ENCODE measurements at places on chromosomes 16 and 17.

DNA sequence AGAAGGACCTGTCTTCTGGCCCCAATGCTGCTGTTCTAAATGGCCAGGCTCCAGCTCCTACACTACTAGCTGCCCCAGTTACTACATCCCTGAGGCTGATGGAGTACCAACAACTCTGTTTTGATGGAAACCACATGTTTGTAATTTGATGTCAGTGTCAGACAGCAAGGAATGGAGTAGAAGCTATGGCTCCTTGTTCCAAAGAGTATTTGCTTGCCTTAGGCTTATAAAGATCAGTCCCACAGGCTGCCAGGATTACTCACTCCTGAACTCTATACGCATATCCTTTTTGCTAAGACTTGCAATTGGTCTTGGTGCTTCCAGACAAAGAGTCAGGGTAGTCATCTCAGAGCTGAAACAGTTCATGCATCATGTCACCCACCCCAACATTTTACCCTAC, 139.6 kb downstream of the HS3ST3A1 start:
- H3K27ac ChIP-seq, result no peak overlapping the region
- H3K4me3 ChIP-seq, result no peak overlapping the region
- H3K4me1 ChIP-seq, result no peaks in the 10 kb centered on the region
- no peaks in the 10 kb centered on the region for H3K27me3 ChIP-seq

DNA sequence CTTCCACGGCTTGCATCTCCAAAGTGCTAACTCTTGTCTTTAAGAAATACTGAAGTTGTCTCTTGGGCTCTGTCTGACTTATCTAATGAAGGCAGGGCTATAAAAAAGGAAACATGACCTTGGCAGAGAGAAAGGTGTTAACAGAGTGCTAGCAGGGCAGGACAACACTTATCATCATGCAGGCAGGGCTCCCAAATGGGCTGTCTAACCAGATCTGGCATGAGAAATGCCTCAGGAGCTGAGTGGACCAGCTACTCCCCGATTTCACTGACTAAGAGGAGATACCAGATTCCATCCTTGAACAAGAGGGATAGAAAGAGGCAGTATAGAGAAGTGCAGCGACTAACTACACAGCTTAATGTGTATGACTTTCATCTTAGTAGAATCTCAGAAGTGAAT, 32.6 kb downstream of the PMP22 start:
- H3K27ac ChIP-seq, result no peak overlapping the region
- no peaks in the 10 kb centered on the region for H3K27me3 ChIP-seq
- DNase-seq, result no peak
- no peak overlapping the region for H3K4me3 ChIP-seq
- H3K36me3 ChIP-seq, result peaks cover 9% of the 10 kb centered on the region

DNA sequence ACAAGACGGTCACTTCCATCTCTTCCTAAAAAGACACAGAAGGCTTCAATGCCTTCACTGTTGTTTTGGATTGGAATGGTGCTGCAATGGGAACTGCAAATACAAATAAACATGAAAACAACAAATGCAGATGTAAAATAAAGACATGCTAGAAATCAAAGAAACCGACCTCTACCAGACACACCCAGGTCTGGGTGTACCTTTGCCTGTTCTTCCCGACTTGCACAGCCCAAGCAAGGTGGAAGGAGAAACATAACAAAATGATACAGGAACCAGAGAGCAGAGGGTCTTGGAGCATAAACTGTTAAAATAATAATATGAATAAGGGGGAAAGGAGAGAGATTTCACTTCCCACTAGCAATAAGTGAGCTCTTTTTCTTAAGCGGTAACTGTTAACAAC, 17.3 kb downstream of the RFFL start:
- H3K27me3 ChIP-seq, result no peaks in the 10 kb centered on the region
- peaks cover 22% of the 10 kb centered on the region for H3K4me1 ChIP-seq
- DNase-seq, result no peak
- H3K4me3 ChIP-seq, result no peak overlapping the region
- H3K27ac ChIP-seq, result no peak overlapping the region

DNA sequence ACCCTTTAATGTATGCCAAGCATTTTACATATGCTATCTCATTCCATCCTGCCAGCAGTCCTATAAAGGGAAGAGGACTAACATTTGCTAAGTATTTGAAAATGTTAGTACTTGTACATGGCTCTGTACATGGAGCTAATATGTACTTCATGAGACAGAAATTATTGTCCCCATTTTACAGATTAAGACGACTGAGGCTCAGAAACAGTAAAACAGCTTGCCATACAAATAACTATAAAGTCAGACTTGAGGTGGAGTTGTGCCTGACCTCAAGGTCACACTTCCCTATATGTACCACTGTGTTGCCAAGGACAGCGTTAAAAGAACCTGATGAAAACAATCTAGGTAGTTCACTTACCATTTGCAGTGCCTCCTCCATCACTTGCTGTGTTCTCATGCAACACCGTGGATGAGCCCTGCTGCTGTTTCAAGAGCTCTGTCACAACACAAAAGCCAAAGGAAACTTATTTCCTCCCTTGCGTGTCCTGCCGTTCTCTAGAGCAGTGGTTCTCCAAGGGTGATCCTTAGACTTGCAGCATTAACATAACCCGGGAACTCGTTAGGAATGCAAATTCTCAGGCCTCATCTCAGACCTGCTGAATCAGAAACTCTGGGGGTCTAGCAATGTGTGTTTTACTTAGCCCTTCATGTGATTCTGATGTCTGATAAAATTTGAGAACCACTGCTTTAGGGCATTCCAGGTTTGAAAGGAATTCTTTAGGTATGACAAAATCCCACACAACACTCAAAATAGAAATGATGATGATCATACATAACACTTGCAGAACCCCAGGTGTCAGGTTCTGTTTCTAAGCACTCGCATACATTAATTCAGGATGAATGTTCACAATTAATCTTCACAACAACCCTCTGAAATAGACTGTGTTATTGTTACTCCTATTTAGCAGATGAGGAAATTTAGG, 51.2 kb upstream of the MTMR4 start:
- H3K4me3 ChIP-seq, result no peak overlapping the region
- no peak overlapping the region for H3K27ac ChIP-seq
- peak; percentile 25 for DNase-seq
- H3K27me3 ChIP-seq, result no peaks in the 10 kb centered on the region
- H3K36me3 ChIP-seq, result no peaks in the 10 kb centered on the region

DNA sequence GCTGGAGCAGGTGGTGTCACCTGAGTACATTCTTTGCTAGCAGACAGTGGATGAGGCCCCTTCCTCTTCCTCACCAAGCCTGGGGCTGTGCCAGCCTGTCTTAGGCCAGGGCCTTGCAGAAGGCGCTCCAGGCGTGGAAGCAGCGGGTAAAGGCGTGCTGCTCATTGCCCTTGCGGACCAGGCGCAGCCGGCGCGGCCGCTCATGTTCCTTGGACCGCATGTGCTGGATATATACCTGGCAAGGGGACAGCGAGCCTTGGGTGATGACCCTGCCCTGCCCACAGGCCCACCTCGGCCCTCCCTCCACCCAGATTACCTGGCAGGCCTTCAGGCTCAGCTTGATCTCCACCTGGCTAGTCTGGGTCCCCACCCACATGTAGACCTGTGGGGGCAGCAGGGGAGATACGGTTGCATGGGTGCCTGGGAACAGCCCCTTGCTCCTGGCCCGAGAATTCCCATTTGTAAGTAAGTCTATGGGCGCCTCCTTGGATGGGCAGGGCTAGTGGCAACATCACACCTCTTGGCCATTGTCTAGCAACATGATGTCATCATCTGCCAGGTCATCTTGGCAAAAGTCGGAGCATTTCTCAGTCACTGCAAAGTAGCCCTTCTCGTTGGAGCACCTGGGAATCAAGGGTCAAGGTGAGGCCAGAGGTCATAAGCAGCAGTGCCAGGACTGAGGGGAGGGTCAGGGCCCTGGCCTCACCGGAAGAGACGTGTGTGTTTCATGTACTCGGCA, 13.3 kb downstream of the FLII start:
- peaks cover 4% of the 10 kb centered on the region for H3K4me1 ChIP-seq
- peaks cover 88% of the 10 kb centered on the region for H3K36me3 ChIP-seq

DNA sequence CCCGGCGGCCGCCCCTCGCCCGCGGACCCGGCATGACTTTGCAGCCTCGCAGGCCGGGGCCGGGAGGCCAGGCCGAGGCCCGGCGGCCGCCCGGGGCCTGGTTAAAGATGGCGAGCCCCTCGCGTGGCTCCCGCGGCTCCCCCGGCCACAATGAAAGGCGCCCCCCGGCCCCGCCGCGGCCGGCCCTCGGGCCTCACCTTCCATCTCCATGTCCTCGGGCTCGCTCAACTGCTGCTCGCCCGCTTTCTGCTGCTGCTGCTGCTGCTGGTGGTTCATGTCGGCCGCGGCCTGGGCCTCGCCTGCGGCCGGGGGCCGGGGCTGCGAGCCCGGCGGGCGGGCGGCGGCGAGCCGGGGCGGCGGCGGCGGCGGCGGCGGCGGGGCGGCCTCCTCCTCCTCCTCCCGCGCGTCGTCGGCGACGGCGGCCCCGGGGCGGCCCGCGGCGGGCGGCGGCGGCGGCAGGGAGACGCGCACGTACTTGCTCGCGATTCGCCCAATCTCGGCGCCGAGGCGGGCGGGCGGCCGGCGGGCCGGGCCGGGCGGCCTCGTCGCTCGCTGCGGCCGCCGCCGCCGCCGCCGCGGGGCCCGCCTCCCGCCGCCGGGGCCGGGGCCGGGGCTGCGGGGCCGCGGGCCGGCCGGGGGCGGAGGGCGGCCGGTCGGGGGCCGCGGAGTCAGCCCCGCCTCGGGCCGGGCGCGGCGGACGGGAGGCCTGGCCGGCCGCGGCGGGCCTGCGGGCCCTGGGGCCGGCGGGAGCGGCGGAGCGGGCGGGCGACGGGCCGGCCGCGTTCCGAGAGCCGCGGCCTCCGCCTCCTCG, 491 bp downstream of the USP7 start:
- H3K36me3 ChIP-seq, result no peaks in the 10 kb centered on the region
- H3K27me3 ChIP-seq, result no peaks in the 10 kb centered on the region
- peaks cover 46% of the 10 kb centered on the region for H3K4me1 ChIP-seq
- H3K27ac ChIP-seq, result peak overlapping the region; percentile 86
- DNase-seq, result peak; percentile 89
- peak overlapping the region; percentile 86 for H3K4me3 ChIP-seq

DNA sequence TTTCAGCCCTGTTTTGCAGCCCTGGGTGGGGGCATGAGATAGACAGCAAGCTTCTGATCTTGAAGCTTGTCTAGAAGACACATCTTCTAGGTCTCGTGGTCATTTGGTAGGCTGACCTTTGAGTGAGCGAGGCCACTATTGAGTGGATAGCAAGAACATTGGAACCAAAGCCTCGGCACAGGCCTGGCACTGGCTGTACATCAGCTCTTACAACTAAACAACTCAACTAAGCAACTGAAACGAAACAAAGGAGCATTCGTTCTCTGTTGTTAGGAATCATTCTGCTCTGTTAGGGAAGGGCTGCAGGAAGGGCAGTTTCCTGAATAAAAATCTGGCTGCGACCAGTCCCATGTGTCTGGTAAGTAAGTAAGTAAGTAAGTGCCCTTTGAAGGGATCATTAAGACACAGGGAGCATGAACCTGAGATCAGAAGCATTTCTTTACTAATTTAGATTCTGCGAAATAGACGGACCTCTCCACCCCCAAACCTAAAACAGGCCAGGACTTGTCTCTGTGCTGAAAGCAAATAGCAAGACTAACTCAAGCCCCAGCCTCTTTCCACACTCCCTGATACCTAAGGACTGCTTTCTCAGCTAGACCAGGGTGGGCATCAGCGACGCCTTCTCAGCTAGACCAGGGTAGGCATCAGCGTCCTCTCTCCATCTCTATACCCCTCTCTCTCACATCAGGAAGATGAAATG, 22.7 kb downstream of the CYB561 start:
- no peaks in the 10 kb centered on the region for H3K27me3 ChIP-seq
- no peak overlapping the region for H3K4me3 ChIP-seq
- H3K36me3 ChIP-seq, result peaks cover 4% of the 10 kb centered on the region
- peak overlapping the region; percentile 26 for H3K27ac ChIP-seq

DNA sequence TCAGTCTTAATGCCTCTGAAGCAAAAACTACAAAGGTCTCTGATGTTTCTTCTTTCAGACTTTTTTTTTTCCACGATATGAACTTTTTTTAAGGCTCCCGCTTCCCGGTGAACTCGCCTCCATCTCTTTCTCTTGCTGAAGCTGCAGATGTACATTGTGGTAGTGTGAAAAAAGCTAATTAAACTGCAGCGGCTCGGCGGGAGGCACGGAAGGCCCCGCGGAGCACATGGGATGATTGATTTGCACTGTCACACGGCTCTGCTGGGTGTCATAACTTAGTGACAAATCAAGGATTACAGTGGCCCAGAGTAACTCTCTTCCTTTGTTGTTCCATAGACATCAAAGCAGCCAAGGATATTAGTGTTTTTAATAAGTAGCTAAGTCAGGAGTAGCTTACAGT, 196.3 kb downstream of the AXIN2 start:
- H3K27me3 ChIP-seq, result no peaks in the 10 kb centered on the region
- H3K4me3 ChIP-seq, result no peak overlapping the region
- no peak overlapping the region for H3K27ac ChIP-seq
- no peaks in the 10 kb centered on the region for H3K36me3 ChIP-seq
- no peak for DNase-seq

DNA sequence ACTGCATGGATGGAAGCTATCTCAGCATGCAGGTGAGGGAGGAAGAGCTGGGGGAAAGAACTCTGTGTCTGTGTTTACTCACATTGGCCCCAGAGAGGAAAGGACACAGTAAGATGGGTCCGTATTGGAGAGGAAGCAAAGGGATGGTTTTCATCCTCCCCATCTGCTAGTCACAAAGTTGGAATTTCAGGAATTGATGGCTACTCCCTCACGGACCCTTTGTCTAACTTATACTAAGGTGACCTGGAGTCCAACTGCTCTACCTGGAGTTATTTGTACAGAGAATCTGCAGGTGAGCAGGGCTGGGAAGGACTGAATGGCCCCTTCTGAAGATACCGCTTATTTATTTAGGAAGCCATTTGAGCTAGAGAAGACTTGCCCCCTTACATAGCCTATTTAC, 55.1 kb downstream of the WNT3 start:
- H3K27ac ChIP-seq, result no peak overlapping the region
- DNase-seq, result no peak
- H3K4me1 ChIP-seq, result peaks cover 12% of the 10 kb centered on the region
- H3K36me3 ChIP-seq, result no peaks in the 10 kb centered on the region
- H3K27me3 ChIP-seq, result no peaks in the 10 kb centered on the region

GRCh38 chr17:77527836-77528505, 387.2 kb downstream of the SEC14L1 start:
- no peaks in the 10 kb centered on the region for H3K36me3 ChIP-seq
- no peaks in the 10 kb centered on the region for H3K4me1 ChIP-seq
- H3K27me3 ChIP-seq, result no peaks in the 10 kb centered on the region
- H3K4me3 ChIP-seq, result no peak overlapping the region

DNA sequence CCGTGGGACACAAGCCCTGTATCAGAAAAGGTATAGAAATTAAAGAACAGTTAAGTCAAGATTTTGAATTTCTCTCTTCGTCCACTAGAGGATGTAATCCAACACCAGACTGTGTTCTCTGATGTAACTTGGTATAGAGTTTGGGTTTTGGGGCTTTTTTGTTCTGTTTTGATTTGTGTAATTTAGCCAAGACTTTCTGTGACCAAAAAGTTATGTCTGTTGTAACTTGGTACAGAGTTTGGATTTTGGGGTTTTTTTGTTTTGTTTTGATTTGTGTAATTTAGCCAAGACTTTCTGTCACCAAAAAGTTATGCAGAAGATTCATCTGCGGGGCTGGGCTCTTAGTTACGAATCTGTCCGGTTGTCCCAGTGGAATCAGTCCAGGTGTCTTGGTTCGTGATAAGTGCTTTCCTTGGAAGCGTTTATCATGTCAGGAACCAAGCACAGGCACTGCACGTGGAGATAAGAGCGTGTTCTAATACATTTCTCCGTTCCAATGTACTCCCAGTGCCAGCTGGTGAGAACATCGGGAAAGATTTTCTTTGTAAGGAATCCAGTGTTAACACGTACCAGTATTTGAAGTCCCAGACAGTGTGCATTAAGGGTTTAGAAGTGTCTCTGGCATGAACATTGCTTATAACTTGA, 44.1 kb upstream of the SEC14L1 start:
- DNase-seq, result peak; percentile 36
- no peak overlapping the region for H3K4me3 ChIP-seq
- peaks cover 44% of the 10 kb centered on the region for H3K4me1 ChIP-seq
- H3K27me3 ChIP-seq, result no peaks in the 10 kb centered on the region

All from upper lobe of left lung (tissue), 6 donors.